ENCODE measurements at places on chromosomes 1 and 21. TPM values are rescaled to one million over a fixed set of nuclear protein-coding genes. Genes with fewer than 3 reads are reported as not detected.

Gene ZSWIM5
- not detected for total RNA-seq

Gene EXOSC10
- total RNA-seq, result 37.8 TPM

Gene SLC30A10
- not detected for total RNA-seq

Gene KCNQ4
- total RNA-seq, result 0.06 TPM

Gene TFF2
- total RNA-seq, result not detected

Gene CDC42BPA
- 37.8 TPM for total RNA-seq

Gene EDARADD
- total RNA-seq, result not detected

Gene PIK3R3
- 7.5 TPM for total RNA-seq

Gene PPOX
- total RNA-seq, result 13.8 TPM

Gene SLC2A5
- 0.42 TPM for total RNA-seq

Gene SPOCD1
- 36.2 TPM for total RNA-seq

Gene SYT2
- total RNA-seq, result not detected

Gene CHIT1
- total RNA-seq, result not detected

GRCh38 chr21:44281801-44282200 lies 3.9 kb upstream of the AIRE start:
- DNase-seq, result no peak

DNA sequence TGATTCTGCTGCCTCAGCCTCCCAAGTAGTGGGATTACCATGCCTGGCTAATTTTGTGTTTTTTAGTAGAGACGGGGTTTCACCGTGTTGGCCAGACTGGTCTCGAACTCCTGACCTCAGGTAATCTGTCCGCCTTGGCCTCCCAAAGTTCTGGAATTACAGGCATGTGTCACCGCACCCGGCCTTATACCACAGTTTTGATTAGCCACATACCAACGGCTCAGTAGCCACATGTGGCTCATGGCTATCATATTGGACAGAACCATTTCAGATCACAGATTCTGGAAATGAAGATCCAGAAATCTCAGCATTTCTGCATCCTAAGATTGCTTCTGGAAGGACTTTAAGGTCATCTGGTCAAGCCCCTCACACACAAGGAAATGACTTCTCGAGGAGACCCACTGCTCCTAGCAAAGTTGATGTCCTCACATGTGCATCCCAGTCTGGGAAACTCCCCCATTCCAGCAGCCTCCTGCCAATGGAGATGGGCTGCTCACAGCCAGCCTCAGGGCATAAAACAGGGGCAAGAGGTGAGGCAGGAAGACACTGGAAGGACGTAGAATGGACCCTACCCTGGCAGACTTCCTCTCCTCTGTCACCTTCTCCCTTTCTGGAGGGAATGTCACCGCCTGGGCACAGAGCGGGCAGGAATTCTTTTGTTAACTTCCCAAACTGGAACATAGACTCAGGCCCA lies 17.5 kb upstream of the CITED4 start:
- no peak for DNase-seq

DNA sequence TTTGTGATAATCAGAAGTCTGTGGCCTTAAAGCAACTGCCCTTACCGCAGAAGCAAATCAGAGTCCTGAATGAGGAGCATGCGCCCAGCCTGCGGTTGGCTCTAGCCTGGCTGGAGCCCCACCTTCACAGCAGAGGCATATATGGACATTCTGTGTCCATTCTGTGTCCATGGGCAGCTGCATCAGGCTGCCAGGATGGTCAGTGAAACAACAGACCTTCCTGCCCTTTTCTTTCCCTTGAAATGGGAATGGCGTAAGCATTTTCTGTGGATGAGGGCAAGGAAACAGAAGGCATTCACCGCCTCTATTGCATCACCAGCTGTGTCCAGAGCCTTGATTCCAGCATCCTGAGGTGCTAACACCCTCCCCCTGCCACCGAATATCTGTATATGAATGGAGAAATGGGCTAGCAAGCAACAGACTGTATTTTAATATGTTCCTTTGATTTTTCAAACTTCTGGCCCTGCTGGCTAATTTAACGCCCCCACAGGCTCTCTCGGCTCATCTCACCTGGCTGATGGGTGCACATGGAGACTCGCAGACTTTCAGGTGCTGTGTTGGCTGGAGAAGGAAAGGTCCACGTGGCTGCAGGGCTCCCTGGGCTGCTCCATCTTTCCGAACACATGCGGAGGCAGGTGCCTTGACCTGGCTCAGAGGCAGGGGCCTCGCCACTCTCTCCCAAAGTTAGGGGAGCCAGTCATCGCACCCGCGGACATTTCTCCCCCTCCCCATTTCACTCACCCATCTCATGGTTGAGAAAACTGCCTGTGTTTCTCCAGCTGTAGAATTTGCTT lies 159.2 kb downstream of the GALNT2 start:
- no peak for DNase-seq

GRCh38 chr21:32834211-32834915 lies 62.8 kb upstream of the PAXBP1 start:
- no peak for DNase-seq

GRCh38 chr1:43405219-43405875 lies 15.6 kb downstream of the SZT2 start:
- no peak for DNase-seq

DNA sequence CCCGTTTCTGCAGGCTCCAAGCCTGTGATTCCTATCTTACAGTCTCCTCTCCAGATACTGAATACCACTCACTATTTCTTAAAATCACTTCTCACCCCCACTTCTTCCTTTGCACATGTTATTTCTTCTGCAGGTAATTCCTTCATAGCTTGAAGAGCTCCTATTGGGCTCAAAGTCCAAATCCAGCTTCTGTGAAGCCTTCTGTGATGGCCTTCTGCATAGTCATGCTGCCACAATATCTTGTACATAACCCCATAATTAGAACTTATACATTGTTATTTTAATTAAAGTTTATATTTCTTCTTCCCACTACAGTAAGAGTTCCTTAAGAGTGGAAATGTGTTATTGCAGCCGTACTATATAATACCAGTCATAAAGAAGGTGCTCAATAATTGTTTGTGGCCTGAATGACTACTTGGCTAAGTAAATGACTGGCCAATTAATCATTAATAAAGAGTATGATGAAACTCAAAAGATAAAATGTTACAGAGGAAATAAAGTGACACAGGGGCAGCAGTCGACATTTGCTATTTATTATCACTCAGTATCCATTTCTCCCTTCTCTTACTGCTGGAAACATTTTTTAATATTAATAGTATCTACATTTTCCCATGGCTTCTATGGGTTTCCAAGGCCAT lies 886.6 kb downstream of the TTLL7 start:
- DNase-seq, result no peak

- no peak for DNase-seq
These were observed 51.0 kb downstream of the PLPPR4 start for GRCh38 chr1:99315305-99315704.

DNA sequence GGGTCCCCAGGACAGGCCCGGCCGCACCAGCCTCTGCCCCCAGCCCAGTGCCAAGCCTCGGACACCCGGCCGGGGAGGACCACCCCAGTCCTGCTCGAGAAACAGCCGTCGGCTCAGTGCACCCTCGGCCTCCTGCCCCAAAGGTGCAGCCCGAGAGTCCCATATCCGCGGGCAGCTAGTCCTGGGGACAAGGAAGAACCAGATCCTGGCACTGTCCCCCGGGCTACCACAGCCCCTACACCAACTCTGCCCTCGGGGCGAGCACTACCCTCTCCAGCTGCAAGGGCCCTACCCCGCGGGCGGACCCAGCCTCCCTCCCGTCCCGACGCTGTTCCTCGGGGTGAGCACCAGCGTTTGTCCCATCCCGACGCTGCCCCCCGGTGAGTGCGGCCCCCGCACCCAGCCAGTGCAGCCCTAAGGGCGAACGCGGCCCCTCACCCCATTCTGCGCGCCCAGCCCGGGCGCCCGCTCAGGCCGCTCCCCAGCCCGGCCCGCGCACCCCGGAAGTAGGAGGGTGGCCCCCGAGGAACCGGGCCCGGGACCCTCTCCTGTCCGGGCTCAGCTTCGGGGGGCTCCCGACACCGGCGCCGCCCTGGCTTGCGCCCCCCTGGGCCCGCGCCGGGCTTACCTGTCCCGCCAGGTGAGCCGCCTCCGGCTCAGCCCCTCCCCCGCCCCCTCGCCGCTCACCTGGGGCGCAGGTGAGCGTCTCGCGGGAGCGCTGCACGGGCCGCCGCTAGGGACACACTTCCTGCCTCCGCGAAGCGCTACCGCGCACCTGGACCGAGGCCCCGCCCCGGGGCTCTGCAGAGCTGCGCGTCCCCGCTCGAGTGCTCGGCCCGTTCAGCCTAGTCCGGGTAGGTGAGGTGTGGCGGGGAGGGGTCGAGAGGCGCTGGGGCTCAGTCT lies at the start of gene KDF1:
Gene KDF1, minus strand, starts transcription at position 747 of the 903 bp plus-strand sequence. CDS start 8,088 bp downstream, outside the sequence.
- no peak for DNase-seq

- no peak for DNase-seq
These were observed 17.0 kb downstream of the MX2 start for GRCh38 chr21:41378849-41379248.

- DNase-seq, result no peak
These were observed 10.8 kb upstream of the IL10RB start for GRCh38 chr21:33255404-33255803.

DNA sequence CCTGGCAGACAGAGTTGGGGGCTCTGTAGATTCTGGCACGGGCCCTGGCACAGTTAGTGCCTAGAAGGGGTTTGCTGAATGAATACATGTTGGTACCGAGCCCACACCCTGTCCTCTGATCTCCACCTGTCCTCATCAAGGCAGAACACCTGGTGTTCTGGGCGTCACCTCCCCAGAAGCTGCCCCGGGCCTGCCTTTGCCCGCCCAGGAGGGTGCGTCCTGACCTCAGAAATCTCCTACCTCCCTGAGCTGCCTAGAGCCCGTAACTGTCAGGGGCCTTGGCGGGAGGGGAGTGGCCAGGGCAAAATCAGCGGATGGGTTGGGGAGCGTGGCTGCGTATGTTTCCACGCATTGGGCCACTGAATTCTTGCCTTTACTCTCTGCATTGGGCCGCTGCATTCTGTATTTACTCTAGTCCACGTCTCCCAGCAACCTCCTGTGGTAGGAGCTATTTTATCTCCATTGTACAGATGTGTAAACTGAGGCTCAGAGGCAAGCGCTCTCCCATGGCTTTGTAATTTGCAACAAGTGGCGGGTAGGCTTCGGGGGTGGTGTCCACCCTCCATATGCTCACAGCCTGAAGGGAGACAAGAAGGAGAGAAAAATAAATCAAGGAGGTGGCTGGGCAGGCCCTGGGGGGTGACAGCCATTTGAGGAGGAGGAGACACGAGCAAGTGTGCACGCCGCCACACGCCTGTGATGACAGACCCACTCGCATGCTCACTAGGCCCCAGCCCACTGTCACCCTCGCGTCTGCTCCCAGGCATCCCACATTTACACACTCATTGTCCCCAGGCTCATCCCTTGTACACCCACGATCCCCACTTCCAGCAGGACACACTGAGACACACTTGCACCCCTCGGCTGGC lies 95.7 kb upstream of the WNT4 start:
- no peak for DNase-seq

- peak; percentile 40 for DNase-seq
These were observed 43.5 kb downstream of the CHIA start for GRCh38 chr1:111334169-111334568.

DNA sequence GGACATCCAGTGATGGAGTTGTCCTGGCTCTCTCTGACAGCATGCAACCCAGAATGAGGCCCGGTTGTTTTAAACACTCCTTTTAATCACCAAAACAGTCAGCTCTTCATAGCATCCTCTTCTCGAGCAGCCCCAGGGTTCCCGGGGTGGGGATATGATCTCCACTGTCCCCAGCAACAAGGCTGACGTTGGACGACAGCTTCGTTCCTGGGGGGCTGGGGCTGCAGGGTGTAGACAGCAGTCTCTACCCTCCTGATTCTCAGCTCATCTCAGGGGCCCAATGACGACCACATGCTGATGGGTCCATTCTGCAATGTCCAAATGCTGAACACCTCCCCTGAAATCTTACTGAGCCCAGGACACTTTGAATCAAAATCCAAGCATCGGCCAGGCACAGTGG lies 27.0 kb downstream of the TRIM11 start:
- DNase-seq, result no peak

- DNase-seq, result no peak
These were observed 257.1 kb downstream of the DYRK1A start for GRCh38 chr21:37623689-37624088.

GRCh38 chr1:241615043-241615974 lies 24.9 kb downstream of the CHML start:
- DNase-seq, result no peak

DNA sequence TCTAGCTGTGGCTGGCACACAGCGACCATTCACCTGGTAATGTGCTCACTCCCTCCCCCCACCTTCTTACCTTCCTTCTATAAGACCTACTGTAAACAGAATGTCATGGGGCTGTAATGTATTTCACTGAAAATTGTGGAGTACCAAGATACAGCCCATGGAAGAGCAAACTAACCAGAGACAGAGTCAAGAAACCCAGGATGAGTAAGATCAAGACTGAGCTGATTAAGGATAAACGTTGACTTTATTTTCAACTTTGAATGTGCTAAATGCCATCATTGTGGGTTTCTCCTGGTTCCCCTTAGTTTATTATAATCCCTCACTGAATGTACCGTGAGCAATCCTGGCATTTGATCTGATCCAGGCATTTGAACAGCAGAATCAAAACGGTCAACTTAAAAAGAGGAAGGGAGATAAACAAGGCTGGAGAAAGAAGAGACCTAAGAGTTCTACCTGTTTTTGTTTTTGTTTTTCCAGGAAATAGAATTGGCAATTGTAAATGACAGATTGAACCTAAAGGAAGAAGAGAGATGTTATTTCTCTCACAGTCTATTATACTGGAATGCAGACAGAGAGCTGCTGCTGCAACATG lies 16.1 kb upstream of the ATP1B1 start:
- DNase-seq, result no peak

DNA sequence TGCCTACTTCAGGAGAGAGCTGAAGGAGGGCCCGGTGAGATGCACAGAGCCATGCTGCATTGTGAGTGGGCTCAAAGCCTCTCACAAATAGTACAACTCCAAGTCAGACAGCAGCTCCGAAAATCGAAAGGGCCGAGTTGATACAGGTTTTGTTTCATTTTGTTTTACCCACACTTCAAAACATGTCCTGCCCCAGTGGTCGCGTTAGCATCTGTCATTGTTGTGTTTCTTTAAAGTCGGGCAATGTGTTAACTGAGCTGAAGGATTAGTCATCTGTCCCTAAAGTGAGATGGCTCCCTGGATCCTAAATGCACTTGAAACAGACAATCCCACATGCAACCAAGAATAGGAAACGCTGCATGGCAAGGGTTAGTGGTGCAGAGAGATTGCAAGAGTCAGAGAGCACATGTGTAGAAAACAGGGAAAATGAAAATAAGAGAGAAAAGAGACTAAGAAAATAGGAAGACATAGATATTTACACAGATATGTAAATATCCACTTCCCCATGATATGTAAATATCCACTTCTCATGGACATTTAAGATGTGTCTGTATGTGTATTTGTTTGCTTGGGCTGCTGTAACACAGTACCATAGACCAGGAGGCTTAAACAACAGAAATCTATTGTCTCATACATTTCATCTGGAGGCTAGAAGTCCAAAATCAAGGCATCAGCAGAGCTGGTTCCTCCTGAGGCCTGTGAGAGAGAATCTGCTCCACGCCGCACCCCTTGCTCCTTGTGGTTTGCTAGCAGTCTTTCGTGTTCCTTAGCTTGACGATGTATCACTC lies 131.4 kb upstream of the RAB4A start:
- no peak for DNase-seq

- DNase-seq, result no peak
These were observed 51.5 kb upstream of the GCLM start for GRCh38 chr1:93960641-93961147.

- DNase-seq, result peak; percentile 16
These were observed 64.0 kb upstream of the HMCN1 start for GRCh38 chr1:185670187-185670627.

- DNase-seq, result no peak
These were observed 4.6 kb downstream of the TNFRSF1B start for GRCh38 chr1:12171206-12172041.
